Memory B cell (primary cell): ENCODE measurements at places on chromosomes 12 and 14.

DNA sequence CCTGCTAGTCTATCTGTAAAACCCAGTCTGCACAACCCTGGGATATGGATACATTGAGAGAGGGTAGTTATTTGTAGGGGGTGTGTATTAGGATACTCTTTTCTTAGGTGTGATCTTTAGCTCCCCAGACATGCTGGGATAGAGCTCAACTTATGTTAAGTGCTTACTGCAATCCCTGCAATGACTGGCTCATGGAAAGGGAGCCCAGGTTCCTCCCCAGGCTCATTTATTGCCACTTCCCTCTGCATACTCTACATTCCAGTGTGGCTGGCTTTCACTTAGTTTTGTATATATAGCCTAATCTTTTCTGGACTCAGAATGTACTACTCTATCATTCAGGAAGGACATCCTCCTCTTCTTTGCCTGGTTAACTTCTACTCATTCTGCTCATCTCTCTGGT, 172.0 kb downstream of the SYT10 start:
- DNase-seq = no peak

DNA sequence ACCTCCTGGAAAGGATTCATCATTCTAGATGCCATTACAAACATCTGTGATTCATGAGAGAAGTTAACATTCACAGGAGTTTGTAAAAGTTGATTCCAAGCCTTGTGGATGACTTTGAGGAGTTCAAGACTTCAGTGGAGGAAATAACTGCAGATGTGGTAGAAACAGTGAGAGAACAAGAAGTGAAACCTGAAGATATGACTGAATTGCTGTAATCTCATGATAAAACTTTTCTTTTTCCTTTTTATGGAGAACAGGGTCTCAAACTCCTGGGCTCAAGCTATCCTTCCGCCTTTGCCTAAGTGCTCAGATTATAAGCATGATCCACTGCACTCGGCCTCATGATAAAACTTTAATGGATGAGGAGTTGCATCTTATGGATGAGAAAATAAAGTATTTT, 64.5 kb upstream of the GTF2A1 start:
- no peak for DNase-seq

DNA sequence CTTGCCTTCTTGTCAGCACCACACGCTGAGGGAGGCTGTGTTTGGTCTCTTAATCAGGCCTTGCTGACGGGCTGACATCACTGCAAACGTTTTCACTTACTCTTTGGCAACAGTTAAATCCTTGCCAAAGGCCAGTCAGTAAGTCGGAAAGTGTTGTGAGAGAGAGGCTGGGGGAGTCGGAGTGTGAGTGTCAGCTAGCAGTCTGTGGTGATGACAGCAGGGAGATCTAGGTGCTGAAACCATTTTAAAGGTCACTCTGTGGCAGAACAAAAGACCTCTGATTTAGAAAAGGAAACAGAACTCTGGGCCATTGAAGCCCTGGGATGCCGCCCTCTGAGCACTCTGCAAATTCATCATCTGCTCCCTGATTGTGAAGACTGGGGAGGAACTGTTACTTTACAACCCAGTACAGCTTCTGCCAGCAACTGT, 143.5 kb downstream of the PAX9 start:
- DNase-seq = no peak

DNA sequence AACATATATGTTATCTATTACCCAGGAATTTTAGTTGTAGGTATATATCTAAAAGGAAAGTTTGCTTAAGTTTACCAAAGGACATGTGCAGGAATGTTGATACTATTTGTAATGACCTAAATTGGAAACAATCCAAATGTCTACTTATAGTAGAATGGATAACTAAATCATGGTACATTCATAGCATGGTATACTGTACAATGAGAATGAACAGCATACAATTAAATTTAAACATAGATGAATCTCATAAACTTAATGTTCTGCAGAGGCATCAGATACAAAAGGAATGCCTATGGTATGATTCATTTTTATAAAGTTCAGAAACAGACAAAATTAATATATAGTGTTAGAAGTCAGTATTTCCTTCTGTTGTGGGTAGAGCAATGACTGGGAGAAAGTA, 135.4 kb downstream of the GPHN start:
- no peak for DNase-seq

DNA sequence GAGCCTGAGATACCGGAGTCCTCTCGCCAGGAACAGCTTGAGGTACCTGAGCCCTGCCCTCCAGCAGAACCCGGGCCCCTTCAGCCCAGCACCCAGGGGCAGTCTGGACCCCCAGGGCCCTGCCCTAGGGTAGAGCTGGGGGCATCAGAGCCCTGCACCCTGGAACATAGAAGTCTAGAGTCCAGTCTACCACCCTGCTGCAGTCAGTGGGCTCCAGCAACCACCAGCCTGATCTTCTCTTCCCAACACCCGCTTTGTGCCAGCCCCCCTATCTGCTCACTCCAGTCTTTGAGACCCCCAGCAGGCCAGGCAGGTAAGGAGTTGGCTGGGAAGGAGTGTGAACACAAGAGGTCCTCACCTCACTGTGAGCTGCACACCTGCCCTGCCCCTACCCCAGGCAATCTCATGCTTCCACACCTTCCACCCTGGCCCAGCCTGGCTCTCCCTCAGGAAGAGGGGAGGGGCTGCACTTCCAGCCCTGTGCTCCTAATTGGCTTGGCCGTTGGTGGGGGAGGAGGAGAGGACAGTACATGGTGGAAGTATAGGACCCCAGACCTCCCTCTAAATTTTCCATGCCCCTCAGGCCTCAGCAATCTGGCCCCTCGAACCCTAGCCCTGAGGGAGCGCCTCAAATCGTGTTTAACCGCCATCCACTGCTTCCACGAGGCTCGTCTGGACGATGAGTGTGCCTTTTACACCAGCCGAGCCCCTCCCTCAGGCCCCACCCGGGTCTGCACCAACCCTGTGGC, 6.2 kb downstream of the C1QL4 start:
- no peak for DNase-seq

GRCh38 chr12:67819902-67820301, 169.3 kb upstream of the IFNG-AS1 start:
- DNase-seq = no peak

GRCh38 chr12:111645433-111645832, 40.3 kb downstream of the BRAP start:
- DNase-seq = no peak

GRCh38 chr14:77022236-77022852, 6.2 kb downstream of the IRF2BPL start:
- DNase-seq = no peak

- no peak for DNase-seq
Measured at GRCh38 chr14:99239661-99240092, 32.3 kb downstream of the BCL11B start.

DNA sequence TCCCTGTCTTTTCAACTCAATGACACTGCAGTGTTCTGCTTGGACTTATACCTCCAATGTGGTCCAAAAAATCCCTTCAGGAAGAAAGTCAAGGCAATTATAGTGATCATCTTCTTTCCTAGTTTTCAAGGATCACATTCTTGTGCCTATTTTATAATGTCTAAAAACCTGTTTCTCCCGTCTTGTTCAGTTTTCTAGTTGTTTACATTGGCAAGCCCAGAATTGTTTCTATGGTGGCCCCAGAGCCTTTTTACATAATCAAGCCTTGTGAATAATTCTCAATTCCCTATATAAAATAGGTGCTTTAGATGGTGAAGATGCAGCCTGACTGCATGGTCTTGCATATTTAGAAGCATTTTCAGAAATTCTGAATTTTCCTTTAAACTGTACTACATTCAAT, 14.5 kb upstream of the LDHB start:
- no peak for DNase-seq
